ENCODE measurements at places on chromosomes 2 and 18.
A peak's percentile ranks its signal among the peaks of the same experiment; 100 is the strongest.

- no peak for DNase-seq
Measured at GRCh38 chr18:67282796-67283195, 233.7 kb downstream of the DSEL start.

- DNase-seq = no peak
Measured at GRCh38 chr2:48829036-48829435, 73.5 kb upstream of the LHCGR start.

DNA sequence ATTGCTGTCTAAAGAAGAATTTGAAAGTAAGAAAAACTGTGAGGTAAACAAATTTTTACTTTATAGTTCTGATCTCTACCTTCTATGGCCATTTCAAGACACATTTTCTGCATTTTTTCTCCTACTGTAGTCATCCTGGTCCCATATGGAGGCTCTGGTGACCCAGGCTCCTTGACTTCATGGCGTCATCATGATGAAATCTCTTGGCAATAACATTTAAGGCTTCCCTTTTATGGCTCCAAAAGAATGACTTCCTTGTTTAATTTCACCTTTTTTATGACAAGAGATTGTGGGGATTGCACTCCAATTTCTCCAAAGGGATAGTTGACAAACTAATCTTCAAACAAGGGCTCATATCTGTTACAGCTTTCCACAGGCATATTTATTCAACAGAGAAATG lies 143.0 kb upstream of the SCN7A start:
- peak; percentile 19 for DNase-seq

DNA sequence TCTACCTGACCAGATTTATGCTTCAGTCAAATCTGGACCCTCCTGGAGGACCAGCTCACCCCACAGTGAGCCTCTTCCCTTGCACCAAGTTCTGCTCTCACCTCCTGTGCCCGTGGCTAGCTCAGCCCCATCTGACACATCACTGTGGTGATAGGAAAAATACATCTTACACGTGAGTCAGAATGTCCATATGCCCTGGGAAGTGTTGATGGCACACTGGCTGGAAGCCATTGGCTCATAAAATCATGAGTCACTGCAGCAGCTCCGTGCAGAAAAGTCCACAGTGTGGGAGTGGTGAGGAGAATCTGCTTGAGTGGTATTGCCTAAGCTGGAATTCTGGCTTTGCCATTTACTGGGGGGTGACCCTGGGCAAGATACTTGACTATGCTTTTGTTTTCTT lies 42.6 kb upstream of the RAPGEF4 start:
- DNase-seq = peak; percentile 77

GRCh38 chr2:44926957-44927356 lies 14.5 kb upstream of the SIX3 start:
- DNase-seq = no peak

- DNase-seq = no peak
Measured at GRCh38 chr18:8685141-8685913, 20.0 kb upstream of the MTCL1 start.

GRCh38 chr2:33529771-33530481 lies 53.5 kb downstream of the RASGRP3 start:
- DNase-seq = peak; percentile 36

GRCh38 chr2:18611184-18611583 lies 21.8 kb upstream of the NT5C1B start:
- DNase-seq = no peak

DNA sequence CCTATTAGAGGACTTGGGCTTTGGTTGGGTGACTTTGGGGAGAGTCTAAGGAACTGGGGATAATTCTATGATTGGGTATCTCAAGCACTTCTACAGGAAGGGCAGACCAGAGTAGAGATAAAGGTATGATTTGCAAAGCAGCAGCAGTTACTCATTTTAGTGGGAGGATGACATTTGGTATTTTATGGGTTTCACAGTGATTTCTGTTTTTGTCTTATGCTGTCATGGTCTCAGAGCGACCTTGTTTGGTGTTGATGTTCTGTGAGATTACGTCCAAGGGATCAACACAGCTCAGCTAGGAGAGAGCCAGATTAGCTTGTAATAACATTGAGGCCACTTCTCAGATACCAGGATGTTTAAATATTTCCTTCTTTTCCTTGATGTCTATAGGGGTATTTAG lies 18.2 kb downstream of the TTR start:
- DNase-seq = no peak

DNA sequence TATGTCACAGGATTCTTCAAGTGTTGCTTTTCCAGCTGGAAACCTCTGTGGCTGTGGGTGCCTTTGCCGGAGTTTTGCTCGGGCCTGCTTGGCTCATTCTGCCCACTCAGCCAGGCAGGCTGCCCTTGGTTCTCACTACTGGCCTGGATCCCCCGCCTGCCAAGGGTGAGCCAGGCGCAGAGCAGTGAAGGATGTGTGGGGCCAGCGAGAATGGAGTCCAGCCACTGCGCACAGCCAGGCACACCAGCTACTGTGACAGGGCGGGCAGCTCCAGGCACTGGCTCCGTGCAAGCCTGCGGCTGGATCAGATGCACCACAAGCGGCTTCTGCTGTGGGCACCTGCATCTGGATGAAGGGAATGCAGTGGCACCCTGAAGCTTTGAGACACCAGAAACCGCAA lies 257.1 kb downstream of the RPRM start:
- no peak for DNase-seq

- DNase-seq = no peak
Measured at GRCh38 chr2:101847661-101848339, 144.0 kb upstream of the IL1R2 start.
